ENCODE measurements at places on chromosomes 2 and 18.
A peak's percentile ranks its signal among the peaks of the same experiment; 100 is the strongest.

DNA sequence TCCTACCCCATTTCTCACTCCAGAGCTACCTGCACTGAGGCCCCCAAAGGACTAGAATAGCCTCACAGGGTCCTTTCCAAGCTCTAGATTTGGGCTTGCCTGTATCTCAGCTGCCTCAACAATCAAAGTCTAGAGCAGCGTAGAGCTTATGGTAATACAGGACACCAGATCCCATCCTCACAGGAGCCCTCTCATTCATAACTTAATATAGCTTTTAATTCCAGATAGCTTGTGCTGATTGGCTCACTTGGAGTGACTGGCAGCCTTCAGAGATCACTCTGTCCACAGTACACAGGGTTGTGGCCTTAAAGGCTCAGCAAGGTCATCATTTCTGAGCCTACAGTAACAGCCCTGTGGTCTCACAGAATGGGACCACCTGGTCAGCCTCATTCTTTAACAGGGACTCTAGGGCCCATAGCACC, 51.4 kb downstream of the ZFP36L2 start:
- no peak for DNase-seq

DNA sequence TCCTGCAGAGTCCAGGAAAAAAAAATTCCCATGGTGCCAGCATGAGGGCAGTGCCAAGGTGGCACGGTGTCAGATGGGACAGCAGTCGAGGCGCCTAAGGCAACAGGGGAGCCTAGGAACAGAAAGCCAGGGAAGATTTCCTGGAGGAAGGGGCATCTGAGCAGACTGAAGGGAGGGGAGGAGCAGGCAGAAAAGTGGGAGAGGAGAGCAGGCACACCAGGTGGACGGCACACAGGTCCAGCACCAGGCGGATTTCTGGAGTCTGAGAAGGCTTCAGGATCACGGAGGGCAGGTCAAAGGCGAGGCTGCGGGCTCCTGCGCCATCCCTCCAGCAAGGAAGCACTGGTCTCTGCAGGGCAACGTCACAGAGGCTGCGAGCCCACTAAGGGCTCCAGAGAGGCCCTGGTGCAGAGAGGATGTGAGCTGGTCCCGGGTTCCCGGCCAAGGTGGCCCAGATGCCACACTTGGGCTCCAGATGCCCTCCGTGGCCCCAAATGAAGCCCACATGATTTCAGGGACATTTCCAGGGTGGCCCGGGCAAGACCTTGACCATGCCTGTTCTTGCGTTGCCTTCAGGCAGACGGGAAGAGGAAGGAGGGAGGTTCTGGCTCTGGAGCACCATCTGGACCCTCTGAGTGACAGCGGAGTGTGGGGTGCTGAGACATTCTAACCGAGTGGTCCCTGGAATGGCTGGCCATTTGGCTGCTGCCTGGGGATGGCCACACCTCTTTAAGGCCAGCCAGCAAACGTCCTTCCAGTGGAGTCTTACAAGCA, 4.1 kb downstream of the HS6ST1 start:
- peak; percentile 5 for DNase-seq

- no peak for DNase-seq
These were observed 20.0 kb downstream of the TMEM127 start for GRCh38 chr2:96245609-96246390.

- DNase-seq = no peak
These were observed 162.5 kb downstream of the RAD51AP2 start for GRCh38 chr2:17355608-17356329.

GRCh38 chr18:55416791-55417190, 171.2 kb downstream of the TCF4 start:
- no peak for DNase-seq

GRCh38 chr18:55250768-55251173, 291.5 kb upstream of the CCDC68 start:
- no peak for DNase-seq

DNA sequence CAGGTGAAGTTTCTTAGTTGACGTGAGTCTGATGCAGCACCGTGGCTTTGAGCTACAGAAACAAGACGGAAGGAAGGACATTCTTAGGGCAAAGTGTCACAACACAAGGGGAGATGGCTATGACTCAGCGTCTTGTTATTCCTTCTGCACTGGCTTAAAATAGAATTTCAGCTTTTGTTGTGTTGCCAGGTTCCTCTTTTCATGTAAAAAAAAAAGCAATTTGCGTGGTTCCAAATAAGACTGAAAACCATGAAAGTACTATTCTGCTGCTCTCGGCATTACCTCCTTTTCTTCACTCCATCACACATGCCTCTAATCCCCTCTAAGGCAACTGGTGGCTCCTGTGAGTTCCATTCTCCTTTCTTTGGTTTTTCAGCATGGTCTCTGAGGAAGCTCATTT, 150.1 kb downstream of the ANTXR1 start:
- no peak for DNase-seq

- no peak for DNase-seq
These were observed 59.6 kb downstream of the LDLRAD4 start for GRCh38 chr18:13278062-13278630.

- no peak for DNase-seq
These were observed 139.5 kb downstream of the SUCLG1 start for GRCh38 chr2:84319581-84319980.

GRCh38 chr2:226179010-226179409, 620.6 kb downstream of the IRS1 start:
- DNase-seq = no peak

- DNase-seq = no peak
These were observed 19.0 kb upstream of the SERPINB2 start for GRCh38 chr18:63868546-63868945.

DNA sequence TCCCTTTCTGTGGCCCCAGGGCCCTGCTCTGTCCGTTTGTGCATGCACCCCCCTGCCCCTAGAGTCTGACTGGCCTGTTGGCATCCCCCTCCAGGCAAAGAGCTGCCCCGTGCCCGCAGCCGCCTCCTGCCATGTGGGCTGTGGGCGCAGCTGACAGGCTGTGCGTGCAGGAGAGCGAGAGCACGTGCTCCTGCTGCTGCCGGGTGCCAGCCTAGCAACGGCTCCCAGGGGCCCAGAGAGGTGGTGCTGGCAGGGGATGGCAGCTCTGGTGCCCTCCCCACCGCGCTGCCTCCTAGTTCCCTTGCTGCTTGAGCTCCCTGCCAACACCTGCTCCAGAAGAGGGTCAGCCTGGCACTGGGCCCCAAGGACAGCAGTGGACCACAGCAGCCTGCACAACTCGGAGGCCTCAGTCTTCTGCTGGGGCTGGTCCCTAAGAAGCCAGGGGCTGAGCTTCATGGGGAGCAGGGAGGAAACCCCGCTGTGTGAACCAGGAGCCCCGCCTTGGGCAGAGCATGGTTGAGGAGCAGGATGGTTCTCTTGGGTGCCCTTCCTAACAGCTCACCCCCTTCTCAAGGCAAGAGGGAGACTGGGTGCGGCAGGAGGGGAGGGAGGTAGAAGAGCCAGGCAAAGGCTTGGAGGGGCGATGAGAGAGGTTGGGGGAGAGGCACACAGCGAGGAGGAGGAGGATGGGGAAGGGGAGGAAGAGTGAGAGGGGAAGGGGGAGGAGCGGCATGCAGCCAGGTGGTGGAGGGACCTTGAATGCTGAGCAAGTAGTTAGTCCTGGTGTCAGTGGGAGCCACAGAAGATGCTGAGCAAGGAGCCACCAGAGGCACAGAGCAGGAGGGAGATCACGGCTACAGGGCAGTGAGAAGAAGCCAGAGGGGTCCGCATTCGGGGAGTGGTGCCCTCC, 23.8 kb upstream of the PTMA start:
- DNase-seq = no peak

GRCh38 chr18:79489051-79489898, 93.5 kb downstream of the NFATC1 start:
- no peak for DNase-seq

DNA sequence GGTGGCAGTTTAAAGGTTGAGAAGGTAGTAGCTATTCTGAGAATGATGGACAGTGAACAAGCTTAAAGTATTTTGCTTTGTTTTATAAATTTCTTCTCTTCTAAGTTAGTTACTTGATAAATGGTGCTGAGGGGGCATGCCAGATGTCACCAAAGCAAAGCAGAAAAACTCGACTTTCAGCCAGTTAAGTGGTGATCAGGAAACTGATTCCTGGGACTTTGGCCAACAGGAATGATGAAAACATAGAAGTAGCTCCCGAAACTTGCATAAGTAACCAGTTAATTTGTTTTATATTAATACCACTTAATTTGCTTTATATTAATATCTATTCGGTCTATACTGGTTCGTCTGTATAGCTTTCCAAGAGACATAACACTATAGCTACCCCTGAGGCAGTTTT, 82.6 kb downstream of the FANCL start:
- no peak for DNase-seq

- no peak for DNase-seq
These were observed 138.9 kb upstream of the NRP2 start for GRCh38 chr2:205543262-205543843.

GRCh38 chr18:5693699-5694294, 150.0 kb upstream of the EPB41L3 start:
- no peak for DNase-seq

- no peak for DNase-seq
These were observed 241.5 kb upstream of the PKDCC start for GRCh38 chr2:41806286-41806685.

DNA sequence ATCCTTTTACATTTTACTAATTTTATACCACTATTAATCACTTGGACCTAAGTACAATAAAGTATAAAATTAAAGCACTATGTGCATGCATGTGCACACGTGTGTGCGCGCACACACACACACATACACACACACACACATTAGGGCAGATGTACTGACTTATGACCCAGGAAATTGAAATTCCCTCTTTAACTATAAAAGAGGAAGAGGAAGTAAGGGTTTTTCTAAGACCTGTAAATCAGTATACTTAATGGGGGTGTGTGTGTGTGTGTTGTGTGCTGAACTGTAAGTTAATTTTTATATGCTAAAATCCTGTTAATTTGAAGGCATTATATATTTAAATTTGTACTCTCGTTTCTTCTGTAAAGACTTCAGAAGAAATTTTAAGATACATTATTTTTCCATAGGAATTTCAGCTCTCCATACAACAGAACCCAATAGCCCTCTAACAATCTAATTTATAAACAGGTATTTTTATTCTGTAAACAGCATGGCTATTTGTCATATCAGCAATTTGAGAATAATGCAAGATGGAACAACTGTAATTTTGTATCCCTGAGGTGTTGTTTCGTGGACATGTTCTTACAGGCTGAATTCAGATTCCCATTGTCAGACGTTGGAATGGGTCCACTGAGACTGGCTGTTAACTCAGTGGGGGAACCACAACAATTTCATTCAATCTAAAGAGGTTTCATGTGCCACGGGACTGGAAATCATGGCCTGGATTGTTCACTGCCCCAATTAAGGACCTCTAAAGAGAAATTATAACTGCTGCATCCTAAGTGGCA, 90.9 kb downstream of the PLA2R1 start:
- DNase-seq = no peak

- peak; percentile 13 for DNase-seq
These were observed 25.9 kb upstream of the ALLC start for GRCh38 chr2:3631851-3632659.

- DNase-seq = no peak
These were observed 103.1 kb upstream of the APCDD1 start for GRCh38 chr18:10351219-10351818.

DNA sequence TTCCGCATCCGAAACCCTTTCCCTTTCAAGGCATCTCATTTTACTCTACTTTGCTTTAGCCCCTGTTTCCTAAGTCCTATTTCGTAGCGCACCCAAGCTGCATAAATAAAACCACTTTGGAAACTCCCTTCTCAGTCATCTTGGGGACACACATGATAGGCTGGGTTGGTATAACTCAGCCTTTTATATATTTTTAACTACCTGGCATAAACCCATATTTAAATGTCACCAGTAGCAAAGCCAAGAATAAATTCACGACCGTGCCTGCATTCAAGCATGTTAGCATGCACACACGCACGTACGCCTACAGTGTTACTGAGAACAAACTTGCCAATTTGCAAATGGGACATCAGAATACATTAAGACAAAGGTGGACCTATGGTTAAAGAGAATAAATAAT, 564.7 kb upstream of the PIK3C3 start:
- DNase-seq = no peak

- DNase-seq = no peak
These were observed 21.8 kb upstream of the DNAJC27 start for GRCh38 chr2:24993406-24994145.

GRCh38 chr2:175630280-175631244, 371.5 kb downstream of the LNPK start:
- DNase-seq = no peak

DNA sequence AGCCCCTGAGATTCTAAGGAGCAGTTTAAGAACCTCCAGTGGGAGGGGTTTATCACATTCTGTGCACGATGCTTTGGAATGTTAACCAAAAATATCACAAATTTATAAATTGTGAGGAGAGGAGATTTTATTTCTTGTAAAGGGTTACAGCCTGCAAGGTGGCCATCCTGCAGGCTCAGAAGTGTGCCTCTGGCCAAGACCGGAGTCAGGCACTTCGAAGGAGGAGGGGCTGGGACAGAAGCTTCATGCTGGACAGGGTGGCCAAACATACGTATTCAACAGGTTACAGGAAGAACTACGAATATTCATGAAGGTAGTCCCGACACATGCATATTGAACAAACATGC, 144.1 kb upstream of the NCK2 start:
- DNase-seq = no peak

GRCh38 chr18:48695671-48696070, 156.8 kb downstream of the CTIF start:
- DNase-seq = no peak

- DNase-seq = no peak
These were observed 105.9 kb upstream of the THOC1 start for GRCh38 chr18:373780-374179.

DNA sequence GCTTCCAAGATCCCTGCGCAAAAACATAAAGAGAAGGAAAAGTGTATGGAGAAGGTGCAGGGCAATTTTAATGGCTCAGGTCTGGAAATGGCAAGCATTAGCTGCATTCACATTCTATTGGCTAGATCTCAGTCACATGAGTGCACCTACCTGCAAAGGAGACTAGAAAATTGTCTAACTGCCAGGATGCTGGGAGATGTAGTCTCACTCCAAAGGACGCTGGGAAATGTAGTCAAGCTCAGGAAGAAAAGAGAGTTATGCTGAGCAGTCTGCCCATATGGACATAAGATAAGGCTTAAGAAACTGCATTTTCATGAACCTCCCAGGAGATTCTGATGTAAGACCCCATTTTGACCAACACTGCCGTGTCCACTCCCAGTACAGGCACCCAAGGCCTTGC, 9.5 kb upstream of the KLHL29 start:
- DNase-seq = peak; percentile 55

DNA sequence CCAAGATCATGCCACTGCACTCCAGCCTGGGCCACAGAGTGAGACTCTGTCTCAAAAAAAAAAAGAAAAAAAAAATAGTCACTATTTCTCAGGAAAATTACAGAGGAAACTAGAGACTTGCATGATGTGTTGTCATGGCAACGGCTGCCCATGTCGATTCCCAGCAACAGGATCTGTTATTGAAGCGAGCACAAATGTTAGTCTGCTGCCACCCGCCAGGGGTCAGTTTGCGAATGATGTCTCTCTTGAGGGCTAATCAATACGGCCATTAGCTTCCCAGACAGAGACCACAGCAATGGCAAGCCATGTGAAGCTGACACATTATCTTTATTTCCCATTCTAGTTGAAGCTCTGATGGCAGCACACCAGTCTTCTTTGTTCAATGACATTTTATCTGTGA, 32.4 kb upstream of the ACYP2 start:
- DNase-seq = no peak

- no peak for DNase-seq
These were observed 695 bp upstream of the SCYGR2 start for GRCh38 chr2:227597998-227598397.
